Stimulated activated CD8-positive, alpha-beta memory T cell treated with anti-CD3 and anti-CD28 coated beads, Interleukin-4, amount 100 ng/mL, for 4 hours (primary cell): ENCODE measurements at places on chromosomes 7 and 10.

- no peak for DNase-seq
Measured at GRCh38 chr10:6470894-6471618, 109.0 kb downstream of the PRKCQ start.

DNA sequence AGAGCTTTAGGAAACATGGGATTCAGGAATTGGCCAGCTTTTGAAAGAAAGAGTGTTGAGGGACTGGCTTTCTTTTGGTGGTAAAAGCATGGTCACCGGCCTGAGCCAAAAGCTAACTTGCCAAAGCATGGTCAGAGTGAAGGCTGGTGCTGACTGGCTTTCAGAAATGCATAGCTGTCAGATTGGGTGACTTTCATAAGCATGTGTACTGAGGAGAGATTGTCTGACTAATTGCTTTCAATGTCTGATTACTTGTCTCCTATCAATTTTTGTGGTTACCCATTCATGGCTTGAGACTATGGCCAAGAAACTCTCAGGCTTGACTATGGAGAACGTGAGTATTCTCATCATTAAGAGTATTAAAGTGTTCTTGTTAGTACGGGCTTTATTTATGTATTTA lies 28.2 kb downstream of the ZNF25 start:
- no peak for DNase-seq

DNA sequence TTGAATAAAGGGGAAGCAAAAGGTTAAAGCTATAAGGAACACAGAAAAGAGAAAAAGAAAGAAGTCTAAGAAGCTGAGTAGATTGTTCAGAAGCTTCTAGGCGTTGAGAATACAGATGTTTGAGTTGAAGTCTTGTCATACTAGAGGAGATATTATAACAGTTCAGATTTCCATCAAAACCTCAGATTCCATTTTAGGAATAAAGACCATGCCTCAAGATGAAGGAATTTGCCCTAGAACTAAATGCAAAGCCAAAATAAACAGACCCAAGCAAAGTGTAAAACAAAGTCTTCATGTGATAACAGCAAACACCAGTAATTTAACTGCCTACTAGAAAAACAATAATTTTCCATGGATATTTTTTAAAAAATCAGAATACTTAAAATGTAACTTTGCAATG lies 476.5 kb upstream of the POT1 start:
- no peak for DNase-seq

- no peak for DNase-seq
Measured at GRCh38 chr10:61998937-61999336, 97.4 kb downstream of the ARID5B start.

- DNase-seq = no peak
Measured at GRCh38 chr10:30671026-30671616, 41.6 kb upstream of the LYZL2 start.

GRCh38 chr10:106830006-106830405 lies 334.5 kb downstream of the SORCS1 start:
- no peak for DNase-seq

GRCh38 chr10:28094121-28094520 lies 95.2 kb upstream of the ODAD2 start:
- no peak for DNase-seq

DNA sequence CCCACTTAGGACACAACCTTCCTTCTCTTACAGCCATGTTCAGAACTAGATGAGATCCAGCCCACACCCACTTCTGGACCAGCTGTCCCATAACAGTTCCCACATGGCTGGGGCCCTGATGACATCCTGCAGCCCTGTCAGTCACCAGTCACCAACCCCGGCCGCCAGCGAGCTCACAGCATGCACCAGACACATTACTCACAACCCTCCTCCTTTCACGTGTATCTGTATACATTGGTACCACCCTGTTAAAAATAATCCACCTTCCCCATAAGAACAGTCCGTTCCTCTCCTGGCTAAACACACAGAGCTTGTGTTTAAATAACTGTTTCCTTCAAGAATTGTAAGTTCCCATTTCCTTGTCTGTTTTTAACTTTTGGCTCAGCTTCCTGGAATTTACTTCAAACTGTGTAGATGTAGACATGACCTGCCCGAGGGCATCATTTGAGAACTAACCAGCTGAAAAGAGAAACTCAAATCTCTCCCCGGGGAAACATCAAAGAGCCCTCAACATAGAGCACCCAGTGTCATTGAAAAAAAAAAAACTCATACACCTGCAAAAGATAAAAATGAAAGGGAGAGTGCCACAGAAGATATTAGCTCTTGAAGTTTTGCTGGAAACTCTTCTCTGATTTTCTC lies 26.0 kb upstream of the PRLHR start:
- DNase-seq = no peak
